ENCODE measurements at places on chromosomes 5 and 9.

DNA sequence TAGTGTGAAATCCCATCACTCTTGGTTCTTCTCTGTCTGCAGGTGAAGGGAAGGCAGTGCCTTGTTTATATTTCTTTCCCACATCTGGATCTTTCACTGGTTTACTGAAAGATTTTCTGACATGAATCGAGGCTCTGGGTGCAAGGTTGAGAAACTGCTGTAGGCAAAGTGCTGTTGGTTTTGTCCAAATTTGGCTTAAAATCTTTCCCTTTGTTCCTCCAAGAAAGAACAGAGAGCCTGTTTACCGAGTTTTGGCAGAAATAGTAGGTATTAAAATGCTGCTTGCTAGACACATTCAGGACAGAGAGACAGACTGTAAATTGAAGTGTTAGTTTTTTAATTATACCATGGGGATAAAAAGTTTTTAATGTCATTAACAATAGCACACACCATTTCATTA is 21.5 kb downstream of the SKP2 start:
- DNase-seq: no peak

GRCh38 chr9:6502399-6502798 is 89.4 kb downstream of the UHRF2 start:
- DNase-seq: no peak

DNA sequence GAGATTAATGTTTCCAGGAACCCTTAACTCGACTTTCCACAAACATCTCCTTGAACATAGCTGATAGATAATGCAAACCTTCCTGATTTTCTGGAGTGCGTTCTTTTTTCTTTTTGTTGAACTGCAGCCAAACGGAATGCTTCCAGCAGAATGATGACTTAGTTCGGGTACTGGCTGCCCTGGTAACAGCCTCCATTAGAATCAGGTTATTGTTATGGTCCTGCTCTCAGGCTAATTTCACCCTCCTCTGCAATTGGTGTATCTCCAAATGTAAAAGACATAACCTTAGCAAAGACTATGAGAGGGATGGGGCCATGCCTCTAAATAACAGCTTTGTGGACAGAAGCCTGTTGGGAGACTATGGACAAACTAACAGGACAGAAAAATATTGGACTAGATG is 116.5 kb downstream of the PDE4D start:
- no peak for DNase-seq

DNA sequence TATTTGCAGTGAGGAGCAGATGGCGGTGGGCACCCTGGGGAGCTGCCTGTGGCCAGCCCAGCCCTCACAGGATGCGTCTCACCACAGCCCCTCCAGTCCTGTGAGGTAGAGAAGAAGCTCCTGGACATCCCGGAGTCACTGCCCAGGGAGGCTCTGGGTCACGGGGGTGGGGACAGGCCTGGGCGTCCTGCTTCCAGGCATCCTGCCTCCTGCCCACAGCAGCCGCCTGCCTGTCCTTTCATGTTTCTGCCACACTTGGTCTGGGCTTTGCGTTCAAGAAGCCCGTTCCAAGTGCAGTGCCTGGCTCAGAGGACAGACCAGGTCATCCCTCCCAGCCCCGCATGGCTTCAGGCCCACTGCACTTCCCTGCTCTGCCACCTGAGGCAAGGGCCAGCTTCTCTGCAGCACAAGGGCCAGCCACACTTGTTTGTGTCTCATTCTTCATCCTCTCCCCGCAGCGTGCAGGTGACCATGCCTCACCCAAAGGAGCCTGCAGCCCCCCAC is 38.2 kb downstream of the ZDHHC11B start:
- DNase-seq: no peak

DNA sequence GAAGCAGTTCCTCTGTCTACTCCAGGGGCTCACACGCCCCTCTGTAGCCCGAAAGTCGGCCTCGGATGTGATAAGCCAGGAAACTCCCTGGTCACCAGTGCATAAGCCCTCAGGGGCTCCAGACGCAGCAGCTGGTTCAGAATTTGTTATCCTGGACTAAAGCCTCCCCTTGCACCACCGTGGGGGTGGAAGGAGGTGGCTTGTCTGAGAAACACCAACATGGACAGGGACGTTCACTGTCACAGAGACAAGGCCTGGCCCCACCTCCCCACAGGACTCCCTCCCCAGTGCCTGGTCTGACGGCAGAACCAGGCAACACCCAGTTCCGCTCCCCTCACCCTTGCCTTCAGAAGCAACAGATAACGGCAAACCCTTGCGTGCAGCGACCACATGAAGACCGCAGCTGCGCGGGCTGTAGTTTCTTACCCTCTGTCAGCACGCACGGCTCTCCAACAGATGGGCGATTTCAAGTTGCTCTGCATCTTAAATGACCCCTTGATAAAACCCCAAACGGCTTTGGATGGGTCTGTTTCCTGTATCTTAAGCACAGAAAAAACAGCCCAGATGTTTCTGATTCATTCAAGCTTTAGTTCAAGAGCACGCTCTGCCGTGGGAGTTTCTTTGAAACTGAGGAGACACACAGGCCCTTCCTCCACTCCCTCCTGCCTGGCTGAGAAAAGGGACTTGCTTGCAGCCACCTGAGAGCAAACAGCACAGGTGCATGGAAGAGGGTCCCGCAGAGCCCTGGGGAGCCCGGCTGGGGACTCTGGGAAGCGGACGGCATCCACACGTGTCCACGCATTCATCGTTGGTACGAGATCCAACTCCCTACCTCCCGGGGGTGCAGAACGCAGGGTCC is 44.7 kb upstream of the NKD2 start:
- no peak for DNase-seq

- no peak for DNase-seq
Observed at GRCh38 chr9:84403288-84403687, 62.7 kb upstream of the SLC28A3 start.

GRCh38 chr9:120368799-120369198 is 211.2 kb downstream of the CDK5RAP2 start:
- no peak for DNase-seq

- no peak for DNase-seq
Observed at GRCh38 chr5:44681906-44682305, 126.8 kb upstream of the MRPS30 start.

DNA sequence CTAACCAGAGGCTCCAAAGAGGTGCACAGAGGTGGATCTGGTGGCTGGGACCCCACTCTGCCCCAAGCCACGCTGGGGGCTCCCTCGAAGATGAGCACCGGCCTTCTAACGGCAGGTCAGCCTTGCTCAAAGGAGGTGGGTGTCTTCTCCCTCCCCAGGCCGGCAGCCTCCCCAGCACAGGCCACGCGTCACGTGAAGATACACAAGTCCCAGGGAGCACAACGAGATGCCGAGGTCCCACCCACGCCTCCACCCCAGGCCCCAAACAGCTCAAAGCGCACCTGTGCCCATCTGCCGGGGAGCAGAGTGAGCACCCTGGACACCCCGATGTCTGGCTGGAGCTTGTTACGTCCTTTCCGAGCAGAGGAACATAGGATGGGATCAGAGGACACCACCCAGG is 12.1 kb downstream of the PNPLA7 start:
- no peak for DNase-seq

GRCh38 chr9:91900055-91900796 is 49.8 kb downstream of the ROR2 start:
- no peak for DNase-seq

All from H1 (cell line).